Activated CD4-positive, alpha-beta T cell treated with anti-CD3 and anti-CD28 coated beads, Interleukin-2, amount 50 U/mL, for 24 hours (primary cell): ENCODE measurements at places on chromosomes 13 and 19.

GRCh38 chr19:10142701-10143375, 23.1 kb upstream of the EIF3G start:
- no peak for DNase-seq

DNA sequence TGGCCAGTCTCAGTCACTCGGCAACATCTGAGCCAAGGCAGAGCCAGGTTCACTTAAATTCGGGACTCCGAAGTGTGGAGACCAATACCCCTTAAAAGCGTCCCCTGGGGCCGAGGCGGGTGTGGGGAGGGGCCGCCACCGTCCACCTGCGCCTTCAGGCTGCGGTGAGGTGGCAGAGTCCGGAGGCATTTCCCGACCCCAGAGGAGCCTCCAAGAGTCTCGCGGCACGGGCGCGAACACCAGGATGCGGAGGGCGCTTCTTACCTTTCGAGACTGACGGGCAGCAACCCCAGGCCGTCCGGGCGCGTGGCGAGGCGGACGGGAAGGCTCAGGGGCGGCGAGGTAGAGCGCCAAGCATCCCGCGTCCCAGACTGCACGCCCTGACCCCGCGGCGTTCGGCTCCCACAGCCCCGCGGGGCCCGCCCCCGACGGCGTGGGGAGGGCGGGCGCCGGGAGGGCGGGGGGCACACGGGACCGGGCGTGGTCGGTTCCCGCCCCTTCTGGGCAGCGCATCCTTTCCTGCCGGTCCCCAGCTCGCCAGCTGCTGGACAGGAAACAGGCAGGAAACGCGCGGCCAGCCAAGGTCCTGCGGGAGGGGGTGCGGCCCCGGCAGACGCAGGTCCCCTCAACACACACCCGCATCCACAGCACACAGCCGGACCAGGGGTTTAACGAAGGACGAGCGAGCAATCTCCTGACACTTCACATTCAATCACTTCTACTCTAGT, at the start of gene THSD1:
Gene THSD1, minus strand, starts transcription at position 406 of the 728 bp plus-strand sequence. CDS start 3,572 bp downstream, outside the sequence.
- DNase-seq = no peak

- DNase-seq = no peak
Measured at GRCh38 chr13:28534210-28534609, 39.3 kb upstream of the FLT1 start.

DNA sequence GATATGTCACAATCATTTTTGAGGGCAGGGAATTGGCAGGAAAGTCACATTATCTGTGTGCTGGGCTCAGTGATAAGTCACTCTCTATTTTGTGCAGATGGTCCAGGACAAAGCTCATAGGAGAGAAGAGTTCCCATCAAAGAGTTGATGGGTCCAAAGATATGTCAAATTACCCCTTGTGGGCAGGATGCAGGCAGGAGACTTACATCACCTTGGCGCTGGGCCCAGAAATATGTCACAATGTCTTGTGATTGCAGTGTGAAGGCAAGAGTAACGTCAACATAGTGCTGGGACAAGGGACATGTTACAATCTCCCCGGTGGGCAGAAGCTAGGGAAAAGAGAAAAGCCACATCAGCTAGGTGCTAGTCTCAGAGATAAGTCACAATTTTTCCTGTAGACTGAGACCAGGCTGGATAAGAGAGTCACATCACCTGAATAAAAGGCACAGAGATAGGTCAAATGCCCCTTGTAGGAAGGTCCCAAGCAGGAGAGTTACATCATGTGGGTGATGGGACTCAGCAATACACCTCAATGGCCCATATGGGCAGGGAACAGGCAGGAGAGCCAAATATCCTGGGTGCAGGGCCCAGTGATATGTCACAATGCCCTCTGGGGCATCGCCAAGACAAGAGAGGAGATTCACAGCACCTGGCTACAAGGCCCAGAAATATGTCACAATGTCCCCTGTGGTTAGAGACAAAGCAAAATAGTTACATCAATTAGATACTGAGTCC, 47.9 kb downstream of the ZNF99 start:
- no peak for DNase-seq

- DNase-seq = no peak
Measured at GRCh38 chr19:15367439-15367838, 12.1 kb downstream of the AKAP8 start.

- no peak for DNase-seq
Measured at GRCh38 chr13:49400755-49401659, 42.9 kb downstream of the CAB39L start.

GRCh38 chr19:7734220-7735203, 2.6 kb upstream of the CLEC4G start:
- no peak for DNase-seq

- no peak for DNase-seq
Measured at GRCh38 chr13:77022341-77022740, 4.6 kb downstream of the FBXL3 start.

DNA sequence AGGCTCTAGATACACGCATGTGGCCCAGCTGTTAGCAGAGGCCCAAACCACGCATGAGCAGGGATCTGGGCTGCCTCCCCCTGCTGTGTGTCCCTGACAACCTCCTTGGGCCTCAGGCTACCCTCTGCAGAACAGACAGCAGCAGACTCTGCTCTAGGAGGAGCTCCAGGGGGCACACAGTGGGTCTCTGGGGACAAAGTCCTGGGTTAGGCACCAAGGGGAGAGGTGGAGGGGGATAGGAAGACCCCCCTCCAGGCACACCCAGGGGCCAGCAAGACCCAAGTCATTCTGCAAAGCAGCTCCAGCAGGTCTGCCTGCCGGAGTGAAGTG, 8.0 kb downstream of the TINCR start:
- DNase-seq = no peak

GRCh38 chr13:20825477-20825875, 51.7 kb upstream of the EEF1AKMT1 start:
- no peak for DNase-seq

- no peak for DNase-seq
Measured at GRCh38 chr13:44362394-44363040, 11.1 kb upstream of the SERP2 start.

DNA sequence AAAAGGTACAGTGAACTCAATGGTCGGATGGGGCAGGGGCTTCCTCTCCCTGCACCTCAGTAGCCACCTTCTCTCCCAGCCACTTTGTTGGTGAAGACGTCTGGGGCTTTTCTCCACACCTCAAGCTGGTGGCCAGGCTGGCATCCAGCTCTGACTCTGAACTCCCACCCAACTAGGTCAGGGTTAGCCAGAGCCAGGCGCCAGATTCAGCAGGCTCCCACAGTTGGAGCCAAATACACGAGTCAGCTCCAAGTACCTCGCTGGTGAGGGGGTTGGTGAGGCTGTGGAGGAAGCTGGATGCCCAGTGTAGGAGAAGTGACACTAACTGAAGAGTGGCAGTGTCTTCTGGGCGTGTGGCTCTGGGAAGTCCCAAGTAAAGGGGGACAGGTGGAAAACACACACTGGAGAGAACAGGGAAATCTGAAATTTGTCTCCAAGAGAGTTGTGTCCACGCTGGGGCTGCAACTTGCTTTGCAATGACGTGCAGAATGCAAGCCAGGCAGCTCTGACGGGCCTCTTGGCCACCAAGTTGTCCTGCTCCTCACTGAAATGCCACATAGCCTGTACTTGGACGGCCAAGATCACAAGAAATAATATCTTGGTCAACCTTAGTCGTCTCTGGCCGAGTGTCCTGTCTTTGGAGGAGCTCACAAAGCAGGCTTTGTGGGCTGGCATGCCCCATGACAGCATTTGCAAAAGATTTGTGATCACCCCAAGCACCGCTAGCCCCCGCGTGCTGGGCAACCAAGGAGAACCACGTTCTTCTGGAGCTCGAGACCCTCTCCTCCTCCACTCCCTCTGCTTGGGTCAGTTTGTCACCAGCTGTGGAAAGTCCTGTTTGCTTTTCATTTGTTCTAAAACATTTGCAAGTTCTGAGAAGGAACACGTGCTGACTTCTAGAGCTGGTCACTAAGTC, 18.1 kb downstream of the SLC7A1 start:
- DNase-seq = no peak

DNA sequence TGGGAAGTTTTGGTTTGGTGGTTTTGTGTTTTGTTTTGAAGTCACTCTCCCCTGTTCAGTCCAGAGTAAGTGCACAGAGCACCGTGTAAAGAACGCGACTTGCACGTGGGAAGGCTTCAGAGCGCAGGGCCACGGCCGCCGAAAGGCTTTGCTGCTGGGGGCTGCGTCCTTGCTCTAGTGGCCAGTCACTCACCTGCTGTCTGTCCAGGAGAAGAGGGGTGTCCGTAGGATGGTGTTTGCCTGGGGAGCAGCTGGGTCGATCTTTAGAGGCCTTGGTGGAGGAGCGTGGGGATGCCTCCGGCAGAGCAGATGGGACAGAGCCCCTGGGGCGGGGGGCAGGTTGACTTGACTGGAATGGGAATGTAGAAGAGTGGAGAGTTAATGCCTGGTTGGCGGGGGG, 116.6 kb upstream of the MCF2L start:
- DNase-seq = no peak

GRCh38 chr13:44415815-44416214, 42.2 kb downstream of the SERP2 start:
- DNase-seq = no peak

DNA sequence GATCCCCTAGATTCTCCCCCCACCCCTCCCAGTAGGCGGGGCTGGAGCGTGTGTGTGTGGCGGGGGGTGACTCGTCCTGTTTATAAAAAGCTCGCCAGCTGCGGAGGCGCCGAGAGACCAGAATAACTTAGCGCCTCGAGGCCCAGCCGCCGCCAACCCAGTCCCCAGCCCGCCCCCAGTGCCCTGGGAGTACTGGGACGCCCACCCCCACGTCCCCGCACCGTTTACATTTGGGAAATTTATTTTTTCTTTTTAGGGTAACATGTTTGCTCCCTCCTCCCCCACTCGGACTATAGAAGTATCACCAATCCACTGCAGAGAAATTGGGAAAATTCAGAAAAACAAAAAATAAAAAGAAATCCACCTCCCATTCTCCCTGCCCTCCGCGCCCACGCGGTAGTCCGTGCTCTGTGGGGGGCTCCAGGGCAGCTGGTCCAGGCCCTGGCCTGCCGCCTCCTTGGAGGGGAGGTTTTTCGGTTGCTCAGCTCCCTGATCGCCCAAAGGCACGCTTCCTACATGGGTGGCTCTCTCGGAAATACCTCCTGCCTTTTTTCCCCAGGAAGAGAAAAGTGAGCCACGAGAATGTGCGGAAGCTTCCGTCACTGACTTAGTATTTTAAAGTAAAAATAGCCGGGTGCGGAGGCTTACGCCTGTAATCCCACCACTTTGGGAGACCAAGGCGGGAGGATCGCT, 1.5 kb upstream of the RAB3A start:
- DNase-seq = no peak

- DNase-seq = no peak
Measured at GRCh38 chr13:57624565-57625435, 6.7 kb upstream of the PCDH17 start.

DNA sequence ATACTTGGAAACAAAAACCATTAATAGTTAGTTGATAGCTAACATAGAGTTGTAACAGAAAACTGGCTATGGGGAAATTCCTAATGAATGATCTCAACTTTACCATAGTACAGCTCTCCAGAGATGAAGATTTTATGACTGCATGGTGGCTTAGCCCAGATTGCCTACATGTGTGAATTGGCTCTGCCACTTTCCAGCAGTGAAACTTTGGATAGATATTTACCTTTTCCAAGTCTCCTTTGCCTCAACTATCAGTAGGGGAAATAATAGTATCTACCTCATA, 161.1 kb downstream of the LACC1 start:
- no peak for DNase-seq

DNA sequence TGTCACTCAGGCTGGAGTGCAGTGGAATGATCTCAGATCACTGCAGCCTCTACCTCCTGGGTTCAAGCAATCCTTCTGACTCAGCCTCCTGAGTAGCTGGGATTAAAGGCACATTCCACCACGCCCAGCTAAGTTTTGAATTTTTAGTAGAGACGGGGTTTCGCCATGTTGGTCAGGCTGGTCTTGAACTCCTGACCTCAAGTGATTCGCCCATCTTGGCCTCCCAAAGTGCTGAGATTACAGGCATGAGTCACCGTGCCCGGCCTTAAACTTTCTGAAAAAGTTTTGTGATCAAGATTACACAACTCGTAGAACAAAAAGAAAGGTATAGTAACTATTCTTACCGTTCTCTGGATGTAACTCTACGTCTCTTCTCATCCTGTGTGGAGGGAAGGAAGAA, 21.2 kb downstream of the DNMT1 start:
- no peak for DNase-seq

DNA sequence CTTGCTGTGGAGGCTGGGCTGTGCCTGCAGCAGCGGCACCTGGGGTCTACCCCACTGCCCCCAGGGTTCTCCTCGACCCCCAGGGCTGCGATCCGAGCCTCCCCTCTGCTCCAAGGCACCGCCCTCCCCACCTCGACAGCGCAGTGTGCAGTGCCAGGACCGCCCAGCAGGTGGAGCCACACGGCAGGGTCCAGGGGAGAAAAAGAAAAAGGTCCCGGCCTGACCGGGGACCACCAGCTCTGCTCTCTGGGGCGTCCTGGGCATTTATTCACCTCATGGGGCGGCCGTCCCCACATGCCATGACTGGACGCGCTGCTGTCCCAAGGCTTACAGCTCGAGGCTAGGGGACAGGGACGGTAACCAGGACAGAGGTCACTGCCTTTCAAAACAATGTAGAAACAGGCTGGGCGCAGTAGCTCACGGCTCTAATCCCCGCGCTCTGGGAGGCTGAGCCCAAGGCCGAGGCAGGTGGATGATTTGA, 10.6 kb downstream of the REXO1 start:
- DNase-seq = no peak

GRCh38 chr19:55690109-55690768, 15.2 kb downstream of the EPN1 start:
- no peak for DNase-seq

GRCh38 chr19:6023085-6023682, 45.2 kb upstream of the RANBP3 start:
- DNase-seq = no peak

DNA sequence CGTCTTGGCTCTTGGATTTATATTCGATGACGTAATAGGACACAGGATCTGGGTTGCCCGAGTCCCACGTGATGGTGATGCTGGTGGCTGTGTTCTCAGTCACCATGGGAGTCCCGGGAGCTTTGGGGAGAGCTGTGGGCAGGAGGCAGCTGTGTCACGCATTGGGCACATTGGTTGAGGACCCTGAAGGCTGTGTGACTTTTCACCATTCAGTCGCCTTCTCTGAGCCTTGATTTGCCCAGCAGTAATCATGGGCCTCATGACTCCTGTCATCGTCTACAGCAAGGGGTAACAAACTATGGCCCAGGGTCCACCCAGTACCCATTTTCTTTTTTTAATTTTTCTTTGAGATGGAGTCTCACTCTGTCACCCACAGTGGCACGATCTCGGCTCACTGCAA, 96.3 kb downstream of the PTPRS start:
- no peak for DNase-seq

DNA sequence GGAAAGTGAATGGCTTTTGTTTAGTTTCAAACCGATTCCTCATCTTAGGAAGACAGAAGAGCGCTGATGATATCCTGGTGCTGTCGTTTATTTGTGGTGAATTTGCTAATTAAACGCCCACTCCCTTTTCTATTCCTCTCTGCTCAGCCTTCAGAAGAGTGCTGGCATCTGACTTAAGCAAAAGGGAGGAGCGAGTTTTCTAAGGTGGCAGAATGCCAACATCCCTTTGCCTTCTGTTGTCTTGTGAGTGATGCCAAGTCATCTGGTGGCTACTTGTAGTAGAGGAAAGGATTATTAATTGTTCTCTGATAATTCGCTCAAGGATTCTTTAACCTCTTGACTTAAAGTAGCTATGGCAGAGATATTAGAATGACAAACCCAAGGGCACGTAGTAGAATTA, 68.1 kb downstream of the ERCC5 start:
- DNase-seq = no peak
